Activated CD8-positive, alpha-beta memory T cell treated with anti-CD3 and anti-CD28 coated beads for 1 hour (primary cell): ENCODE measurements at places on chromosomes 7 and 10.

DNA sequence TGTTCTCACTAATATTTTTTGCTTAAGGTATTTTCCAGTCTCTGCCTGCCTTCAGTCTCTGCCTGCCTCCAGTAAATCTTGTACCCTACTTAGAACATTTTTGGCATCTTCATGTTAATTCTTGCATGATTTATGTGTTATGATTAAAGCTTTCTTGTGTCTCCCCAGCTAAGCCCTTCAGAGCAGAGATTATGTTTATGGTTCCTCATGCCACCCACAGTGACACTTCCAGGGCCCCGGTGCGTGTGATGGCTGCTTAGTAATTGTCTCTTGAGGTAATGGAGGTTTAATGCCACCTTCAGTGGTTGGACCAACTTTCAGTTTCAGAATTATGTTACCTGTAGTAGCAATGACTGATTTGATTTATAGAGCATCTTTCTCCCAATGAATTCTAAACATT, 70.6 kb upstream of the MET start:
- no peak for DNase-seq

DNA sequence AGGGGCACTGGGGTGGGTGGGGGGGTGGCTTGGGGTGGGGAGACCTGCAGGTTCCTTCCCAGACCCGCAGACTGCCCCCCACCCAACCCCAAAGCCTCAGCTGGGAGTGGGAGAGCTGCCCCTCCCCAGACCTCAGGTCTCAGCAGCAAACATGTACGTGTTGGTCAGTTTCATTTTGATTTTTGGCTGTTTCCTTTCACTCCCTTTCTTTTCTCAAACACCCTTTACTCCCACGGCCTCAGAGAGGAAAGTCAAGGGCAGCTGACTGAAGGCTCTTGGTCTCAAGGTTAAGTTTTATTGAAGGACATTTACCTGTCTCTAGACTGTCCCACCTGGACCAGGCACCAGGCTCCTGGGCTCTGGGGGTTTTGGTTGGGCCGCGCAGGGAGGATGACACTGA, 34.1 kb upstream of the HSPB1 start:
- DNase-seq, result no peak

GRCh38 chr10:62258926-62259325, 9.7 kb downstream of the RTKN2 start:
- no peak for DNase-seq

- no peak for DNase-seq
Observed at GRCh38 chr7:111841596-111842205, 279.4 kb upstream of the IMMP2L start.

DNA sequence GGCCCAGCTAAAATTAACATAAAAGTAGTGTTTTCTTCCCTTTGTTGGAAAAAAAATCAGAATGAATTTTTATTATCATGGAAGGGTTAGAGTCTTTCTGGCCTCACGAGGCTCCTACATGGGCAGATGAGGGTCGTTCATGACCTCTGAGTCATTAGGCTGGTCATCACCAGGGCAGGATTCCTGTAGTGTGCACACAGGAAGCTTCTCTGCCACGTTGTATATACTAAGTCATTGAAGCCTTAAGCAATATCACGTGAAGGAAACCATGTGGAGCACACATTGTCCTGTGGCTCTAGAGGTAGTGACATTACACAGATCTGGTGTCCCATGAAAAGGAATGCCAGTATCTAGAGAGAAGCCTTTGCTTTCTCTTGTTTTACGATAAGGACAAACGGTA, 84.7 kb upstream of the C1QL3 start:
- DNase-seq, result no peak
